ENCODE measurements at places on chromosomes 7 and 10.
A peak's percentile ranks its signal among the peaks of the same experiment; 100 is the strongest.

DNA sequence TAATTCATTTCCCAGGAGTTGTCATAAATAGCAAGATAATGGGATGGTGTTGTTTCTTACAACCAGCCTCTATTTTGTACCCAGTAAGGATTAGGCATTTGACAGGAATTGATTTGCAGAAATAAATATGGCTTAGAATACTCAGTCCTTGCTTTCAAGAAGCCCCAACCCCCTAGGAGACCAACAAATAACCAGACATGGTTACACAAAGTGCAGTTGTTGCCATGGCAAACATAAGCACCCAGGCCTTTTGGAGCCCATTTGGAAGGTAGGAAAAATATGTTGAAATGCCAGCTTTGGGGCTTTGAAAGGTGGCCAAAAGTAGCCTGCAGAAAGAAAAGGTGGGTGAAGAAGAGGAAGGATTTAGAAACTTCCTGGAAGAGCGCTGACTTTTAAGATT lies 397.5 kb downstream of the CDC14C start:
- DNase-seq, result no peak

DNA sequence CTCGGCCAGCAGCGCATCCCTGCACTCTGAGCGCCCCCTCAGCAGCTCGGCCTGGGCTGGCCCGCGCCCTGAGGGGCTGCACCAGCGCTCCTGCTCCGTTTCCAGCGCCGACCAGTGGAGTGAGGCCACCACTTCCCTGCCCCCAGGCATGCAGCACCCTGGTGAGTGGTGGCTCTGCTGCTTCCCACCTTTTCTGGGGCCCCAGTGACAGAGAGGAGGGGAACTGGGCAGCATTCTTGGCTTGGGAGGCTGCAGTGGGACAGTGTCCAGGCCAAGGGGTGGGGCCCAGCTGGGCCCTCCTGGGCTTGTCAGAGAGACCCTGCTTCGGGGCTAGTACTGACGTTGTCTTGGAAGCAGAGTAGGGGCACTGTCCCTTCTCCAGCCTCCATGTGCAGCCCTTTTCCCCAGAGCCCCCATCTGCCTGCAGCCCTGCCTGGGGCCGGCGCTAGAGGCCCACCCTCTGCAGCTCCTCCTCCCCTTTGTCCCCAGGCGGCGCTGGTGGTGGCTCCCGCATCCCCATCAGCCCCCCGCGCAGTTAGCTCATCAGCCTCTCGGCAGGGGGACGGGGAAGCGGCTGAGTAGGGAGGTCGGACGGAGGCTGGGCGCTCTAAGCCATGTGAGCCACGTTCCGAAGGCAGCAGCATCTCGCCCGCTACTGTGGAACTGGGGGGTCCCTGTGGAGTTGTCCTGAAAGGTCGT lies 29.2 kb downstream of the GBX1 start:
- no peak for DNase-seq

- no peak for DNase-seq
These were observed 366.4 kb upstream of the PLXDC2 start for GRCh38 chr10:19449860-19450259.

DNA sequence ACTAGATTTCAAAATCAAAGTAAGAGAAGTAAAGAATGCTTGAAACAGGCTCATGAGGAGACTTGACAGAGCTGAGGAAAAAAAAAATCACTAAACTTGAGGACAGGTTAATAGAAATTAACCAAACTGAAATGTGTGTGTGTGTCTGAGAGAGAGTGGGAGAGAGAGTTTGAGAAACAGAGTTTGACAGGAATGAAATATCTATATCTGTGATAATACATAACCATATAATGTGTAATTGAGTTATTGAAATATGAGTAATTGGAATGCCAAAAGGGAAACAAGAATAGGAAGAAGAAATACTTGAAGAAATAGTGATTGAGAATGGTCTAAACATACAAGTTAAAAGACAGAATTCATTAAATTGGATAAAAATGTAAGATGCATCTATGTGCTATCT lies 268.0 kb upstream of the CHRM2 start:
- no peak for DNase-seq

DNA sequence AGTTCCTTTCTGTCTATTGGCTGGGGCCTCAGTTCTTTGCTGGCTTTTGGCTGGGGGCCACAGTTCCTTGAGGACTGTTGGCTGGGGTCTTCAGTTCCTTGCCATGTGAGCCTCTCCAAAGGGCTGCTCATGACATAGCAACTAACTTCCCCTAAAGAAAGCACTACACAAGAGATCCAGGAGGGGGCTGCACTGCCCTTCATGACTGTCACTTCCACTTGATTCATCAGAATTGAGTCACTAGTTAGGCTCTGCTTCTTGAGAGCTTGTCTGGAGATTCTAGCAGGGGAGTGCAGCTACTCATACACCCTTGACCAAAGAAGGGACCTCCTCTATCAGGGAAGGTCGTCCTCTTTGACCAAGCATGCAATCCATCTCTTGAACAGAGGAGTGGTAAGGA lies 38.0 kb upstream of the MKX start:
- no peak for DNase-seq

DNA sequence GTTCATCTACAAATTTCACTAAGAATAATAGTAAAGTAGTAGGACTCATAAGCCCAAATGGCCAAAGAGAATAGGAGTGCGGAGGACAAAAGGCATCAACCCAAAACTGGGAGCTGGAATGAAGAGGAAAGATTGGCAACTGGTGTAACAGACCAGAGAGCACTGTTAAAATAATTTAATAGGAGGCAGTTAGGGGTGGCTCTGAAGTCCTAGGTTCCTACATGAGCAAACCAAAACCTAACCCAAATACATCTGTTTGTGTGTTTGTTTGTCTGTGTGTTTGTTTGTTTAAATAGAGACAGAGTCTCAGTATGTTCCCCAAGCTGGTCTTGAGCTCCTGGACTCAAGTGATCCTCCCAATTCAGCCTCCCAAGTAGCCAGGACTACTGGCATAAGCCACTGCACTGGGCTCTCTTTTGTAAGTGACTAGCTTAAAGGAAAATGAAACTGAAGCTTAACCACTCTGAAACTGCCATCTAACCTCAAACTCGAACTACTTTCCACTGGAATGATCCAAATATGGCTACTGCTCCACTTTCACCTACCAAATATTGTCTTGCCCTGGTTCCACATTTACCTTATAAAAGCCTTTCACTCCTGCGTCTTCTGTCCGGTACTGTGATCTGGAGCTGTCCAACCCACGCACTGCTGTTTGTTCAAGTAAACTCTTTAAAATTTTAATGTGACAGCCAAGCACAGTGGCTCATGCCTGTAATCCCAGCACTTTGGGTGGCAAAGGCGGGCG lies 94.9 kb downstream of the AKR1D1 start:
- DNase-seq, result peak; percentile 23

DNA sequence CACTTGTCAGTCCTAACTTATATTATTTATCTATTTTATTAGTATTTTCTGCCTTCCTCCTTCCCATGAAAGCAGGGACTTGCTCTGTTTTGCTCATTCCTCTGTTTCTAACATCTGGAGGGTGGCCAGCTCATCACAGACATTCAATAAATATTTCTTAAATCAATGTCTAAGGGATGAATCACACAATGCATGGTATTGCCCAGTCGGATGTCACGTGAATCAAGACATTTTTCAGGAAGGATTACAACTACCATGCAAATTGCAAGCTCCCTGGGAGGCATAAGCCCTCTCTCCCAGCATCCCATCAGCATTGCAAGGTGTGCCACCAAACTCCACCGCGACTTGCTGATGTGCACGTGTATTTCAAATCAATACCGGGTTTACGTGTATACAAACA lies 146.6 kb upstream of the RNF32 start:
- DNase-seq, result no peak

DNA sequence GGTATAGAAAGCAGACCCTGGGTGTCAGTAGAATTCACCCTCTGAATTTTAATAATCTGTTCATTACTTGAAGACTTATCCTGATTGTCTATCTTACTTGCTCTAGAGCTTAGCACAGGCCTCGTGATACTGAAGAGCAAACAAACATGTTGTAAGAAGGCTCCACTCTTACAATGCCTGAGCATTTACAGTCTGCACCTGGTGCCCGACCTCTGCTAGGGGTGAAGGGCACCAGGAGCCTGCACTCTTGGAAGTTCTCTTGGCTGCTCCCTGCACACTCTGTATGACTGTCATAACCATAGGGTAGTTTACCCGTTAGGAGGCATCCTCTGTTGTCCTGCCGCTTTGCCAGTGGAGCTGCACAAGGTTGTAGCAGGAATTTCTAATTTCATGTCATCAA lies 91.3 kb upstream of the NPY start:
- no peak for DNase-seq

DNA sequence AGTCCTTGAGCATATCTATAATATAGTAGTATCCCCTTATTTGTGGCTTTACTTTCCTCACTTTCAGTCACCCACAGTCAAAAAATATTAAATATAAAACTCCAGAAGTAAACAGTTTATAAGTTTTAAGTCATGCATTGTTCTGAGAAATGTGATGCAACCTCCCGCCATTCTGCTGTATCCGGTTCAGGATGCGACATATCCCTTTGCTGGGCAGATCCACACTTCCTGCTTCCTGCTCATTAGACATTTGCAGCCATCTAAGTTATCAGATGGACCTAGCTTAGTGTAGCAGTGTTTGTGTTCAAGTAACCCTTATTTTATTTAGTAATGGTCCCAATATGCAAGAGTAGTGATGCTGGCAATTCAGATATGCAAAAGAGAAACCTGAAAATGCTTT lies 38.9 kb upstream of the BMS1 start:
- DNase-seq, result no peak

DNA sequence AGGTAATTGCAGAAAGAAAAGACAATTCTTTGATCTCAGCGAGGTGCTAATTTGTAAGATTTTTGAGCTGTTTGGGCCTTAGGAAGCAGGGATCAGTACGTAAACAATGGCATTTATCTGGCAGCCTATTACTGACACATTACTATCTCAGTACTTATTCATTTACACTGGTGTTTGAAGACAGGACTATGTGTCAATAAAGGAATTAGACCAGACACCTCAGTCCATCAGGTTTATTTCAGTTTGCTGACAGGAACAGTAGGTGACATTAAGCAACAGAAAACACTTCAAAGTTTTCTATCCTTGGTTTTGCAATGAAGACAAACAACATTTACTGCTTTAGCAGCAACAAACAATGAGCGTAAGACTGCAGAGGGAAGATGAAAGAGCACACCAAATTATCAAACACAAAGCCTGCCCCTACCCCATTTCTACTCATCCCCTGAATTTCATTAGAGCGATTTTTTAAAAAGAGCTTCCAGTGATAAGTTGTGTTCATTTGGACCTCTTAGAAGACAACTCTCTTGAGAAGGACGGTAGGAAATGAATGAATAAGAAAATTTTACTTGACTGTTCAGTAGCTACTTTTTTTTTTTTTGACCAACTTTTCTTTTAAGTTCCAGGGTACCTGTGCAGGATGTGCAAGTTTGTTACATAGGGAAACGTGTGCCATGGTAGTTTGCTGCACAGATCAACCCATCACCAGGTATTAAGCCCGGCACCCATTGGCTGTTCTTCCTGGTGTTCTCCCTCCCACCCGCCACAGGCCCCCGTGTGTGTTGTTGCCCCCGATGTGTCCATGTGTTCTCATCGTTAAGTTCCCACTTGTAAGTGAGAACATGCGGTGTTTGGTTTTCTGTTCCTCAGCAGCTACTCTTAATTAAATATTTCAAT lies 138.8 kb downstream of the DKK1 start:
- DNase-seq, result no peak

DNA sequence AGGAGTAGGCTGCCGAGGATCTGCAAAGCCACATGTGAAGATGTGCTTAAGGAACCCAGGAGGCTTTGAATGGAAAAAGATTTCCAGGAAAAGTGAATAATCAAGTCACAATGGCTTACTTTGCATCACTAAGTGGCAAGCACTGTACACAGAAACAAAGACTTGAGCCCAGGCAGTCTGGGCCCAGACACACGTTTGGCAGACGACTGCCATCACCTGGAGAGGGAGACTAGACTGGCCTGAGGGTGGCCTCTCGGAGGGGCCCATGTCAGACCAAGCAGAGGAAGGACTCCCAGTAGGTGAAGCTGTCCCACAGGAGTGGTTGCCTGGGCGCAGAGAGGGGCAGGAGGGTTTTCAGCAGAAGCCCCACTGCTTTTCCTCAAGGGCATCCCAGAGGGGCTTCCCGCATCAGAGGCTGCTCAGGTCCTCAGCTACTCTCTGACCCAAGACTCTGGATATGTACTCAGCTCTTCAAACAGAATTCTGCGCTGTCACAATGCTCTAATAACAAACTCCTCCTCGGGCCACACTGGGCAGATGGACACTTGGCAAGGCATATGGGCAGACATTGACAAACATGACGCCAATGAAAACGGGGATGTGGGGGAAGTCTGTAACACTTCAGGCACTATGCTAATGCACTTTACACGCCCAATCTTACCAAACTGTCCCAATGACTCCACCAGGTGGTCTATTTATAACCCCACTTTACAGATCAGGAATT lies 27.9 kb upstream of the FRAT2 start:
- DNase-seq, result no peak

- no peak for DNase-seq
These were observed 135.4 kb upstream of the RSU1 start for GRCh38 chr10:16952610-16953009.

DNA sequence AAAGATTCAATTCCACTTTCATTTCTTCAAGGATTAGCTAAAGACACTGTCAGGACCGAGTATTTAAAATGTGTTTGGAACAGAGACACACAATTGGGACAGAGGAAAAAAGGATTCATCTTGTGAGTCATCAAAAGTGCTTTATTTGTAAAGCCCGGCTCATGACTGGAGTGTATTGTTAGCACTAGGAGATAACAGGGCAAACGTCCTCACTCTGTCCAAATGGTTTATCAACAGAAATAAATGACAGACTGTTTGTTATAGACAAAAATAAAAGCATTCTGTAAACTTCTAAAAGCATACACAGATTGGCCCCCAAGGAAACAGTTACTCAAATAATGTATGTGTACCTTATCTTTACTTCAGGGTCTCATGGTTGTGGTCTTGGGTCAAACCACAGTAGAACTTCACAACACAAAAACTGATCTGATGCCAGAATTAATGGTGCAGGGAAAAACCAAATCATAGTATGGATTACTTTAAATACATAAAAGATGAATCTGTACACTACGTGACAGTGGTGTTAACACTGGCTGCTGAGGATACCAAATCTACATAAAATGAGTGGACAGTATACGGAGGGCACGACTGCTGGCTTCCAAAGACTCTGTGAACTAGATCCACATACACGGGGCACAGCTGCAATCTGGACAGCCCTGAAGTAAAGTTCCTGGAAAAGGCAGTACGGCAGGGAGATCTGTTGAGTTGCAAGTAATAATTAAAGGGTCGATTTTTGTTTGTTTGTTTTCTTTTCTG lies 179.4 kb downstream of the PIP4K2A start:
- DNase-seq, result no peak

- DNase-seq, result no peak
These were observed 106.7 kb downstream of the GRK5 start for GRCh38 chr10:119314061-119314460.

GRCh38 chr10:14674376-14675050 lies 100.2 kb downstream of the FAM107B start:
- DNase-seq, result no peak

DNA sequence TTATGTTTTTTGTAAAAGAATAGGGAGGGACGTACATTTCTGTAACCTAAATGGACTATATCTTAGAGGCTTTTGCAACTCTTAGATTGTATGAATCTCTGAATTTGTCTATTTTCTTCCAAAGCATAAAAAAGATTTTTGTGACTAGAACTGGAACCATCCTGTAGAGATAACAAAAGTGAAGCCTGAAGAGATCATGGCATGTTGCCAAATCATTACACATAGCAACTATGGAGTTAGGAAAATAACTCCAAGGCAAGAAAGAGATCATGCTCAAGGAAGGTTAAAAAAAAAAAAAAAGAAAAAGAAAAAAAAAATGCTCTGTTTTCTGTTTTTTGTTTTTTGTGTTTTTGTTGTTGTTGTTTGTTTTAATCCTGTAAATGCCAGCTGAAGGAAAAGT lies 567.7 kb upstream of the ZWINT start:
- DNase-seq, result no peak

- no peak for DNase-seq
These were observed 177.0 kb upstream of the ZMIZ1 start for GRCh38 chr10:78891741-78892140.

All from GM19239 (cell line).